ENCODE measurements at places on chromosomes 11 and 22.

DNA sequence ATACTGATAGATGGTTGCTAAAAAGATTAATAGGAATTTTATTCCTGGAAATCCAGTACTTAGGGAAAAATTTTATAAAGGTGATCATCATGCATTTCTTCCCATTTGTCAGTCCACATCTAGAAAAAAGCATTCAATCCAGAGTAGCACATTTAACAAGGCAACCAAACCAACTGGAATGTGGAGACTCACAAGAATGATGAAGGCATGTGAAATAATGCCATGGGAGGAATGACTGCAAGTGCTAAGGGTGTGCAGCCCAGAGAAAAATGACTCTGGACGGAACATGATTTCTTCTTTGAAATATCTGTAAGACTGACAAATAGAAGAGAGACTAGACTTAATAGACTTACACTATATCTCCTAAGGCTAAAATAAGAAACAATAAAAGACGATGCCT lies 33.8 kb downstream of the BLID start:
- no peak for DNase-seq

- DNase-seq = no peak
Observed at GRCh38 chr11:125314276-125315078, 149.9 kb downstream of the PKNOX2 start.

DNA sequence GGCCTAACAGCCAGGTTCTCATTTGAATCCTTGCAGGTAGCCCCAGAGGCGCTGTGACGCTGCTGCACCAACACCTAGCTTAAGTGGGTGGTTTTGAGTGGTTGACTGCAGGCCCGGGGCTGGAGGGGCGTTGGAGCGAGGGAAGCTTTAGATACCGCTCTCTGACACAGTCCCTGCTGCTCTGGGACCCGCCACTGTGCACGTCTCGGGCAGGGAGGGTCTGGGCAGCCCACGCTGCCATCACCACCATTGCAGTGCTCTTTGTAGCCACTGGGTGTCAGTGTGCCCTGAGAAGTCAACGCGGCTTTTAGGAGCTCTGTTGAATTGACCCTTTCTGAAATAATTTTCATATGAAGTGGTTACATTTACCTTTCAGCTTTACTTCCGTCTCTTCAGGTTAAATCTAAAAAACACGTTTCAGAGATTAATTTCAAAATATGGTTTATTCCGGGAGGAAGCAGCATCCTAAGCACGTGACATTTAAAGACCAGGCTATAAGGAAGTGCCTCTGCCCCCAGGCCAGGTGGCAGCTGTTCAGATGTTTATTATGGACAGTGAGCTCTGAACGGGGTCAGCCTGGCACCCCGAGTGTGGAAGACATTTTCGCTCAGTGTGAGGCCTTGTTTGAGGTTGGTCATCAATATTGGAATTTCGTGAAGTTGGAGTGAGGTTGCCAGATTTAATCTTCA lies 30.9 kb upstream of the PARVB start:
- DNase-seq = peak; percentile 50

GRCh38 chr11:96430668-96431067 lies 40.9 kb downstream of the JRKL start:
- DNase-seq = no peak

GRCh38 chr11:92643827-92644226 lies 325.6 kb upstream of the MTNR1B start:
- no peak for DNase-seq

DNA sequence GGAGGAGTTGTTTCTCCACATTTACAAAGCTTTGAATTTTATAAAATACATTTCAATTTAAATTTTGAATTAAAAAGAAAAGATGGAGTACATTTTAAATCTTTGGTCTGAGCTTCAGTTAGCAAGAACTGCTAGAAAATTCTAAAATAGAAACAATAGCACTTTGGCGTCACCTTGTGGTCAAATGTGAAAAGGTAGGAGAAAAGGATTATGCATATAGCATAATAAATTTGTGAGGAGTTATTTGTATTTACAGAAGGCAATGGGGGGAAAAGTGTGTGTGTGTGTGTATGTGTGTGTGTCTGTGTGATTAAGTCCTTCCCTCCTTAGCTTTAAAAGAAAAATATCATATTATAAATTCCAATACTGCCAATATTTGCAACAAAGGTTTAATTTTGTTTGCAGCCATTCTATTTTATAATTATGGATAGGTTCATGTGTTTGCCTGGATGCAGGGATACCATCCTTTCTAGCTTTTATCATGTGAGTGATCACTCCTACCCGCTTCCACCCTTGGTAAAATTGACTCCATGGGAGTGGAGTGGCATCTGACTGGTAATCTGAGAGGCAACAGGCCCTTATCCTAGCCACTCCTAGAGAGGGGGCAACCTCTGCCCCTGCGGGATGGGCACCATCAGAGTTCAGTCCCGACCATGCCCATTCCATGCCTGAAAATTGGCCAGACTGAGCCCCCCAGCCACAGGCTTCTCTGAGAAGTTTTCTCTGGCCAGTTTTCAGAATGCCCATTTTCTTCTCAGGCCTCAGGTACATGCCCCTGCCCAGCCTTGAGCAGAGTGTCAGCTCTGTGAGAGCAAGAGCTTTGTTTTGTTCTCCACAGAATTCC lies 13.6 kb upstream of the LGR4 start:
- DNase-seq = peak; percentile 73

- DNase-seq = no peak
Observed at GRCh38 chr11:43498561-43498960, 139.8 kb downstream of the TTC17 start.

DNA sequence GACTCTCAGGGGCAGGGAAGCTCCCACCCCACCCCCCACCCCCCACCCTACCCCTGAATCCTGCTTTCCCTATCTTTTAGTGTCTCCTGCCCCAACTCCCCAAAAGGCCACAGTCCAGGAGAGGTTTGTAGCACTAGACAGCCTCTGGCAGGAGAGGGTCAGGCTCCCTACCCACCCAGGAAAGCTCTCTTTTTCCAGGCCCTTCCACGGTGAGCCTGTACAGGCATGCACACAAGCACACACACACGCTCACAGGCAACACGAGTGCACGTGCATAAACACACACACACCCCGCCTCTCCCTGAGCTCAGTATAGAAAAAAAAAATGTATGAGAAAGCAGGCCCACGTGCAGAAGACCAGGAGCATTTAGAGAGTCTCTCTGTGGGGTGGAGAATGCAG lies 414.0 kb downstream of the MN1 start:
- no peak for DNase-seq

DNA sequence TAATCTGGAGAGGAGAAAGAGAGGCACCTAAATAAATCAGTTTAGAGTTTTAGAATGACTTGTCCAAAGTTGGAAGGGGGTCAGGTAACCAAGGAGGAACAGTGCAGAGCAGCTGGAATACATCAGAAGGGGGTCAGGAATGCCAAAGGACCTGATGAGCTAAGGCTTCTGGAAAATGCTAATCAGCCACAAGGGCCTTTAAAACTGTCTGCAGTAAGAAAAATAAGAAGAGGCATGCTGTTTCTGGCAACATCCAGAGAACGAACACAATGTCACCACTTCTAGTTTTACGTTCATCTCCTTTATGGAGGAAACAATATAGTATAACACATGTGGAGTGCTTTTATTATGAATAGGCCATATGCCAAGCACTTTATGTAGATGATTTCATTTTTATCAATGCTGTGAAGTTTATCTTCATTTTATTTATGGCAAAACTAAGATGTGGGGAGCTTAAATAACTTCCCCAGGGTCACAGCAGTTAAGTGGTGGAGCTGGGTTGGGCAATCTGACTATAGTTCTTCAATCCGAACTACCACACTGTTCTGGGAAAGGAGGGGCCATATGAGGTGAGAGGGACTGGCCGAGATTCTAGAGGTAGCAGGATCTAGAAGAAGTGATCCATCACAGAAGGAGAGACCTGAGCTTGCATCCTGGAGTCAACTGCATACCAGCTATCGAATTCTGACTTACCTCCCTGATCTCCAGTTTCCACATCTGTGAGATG lies 22.6 kb downstream of the ACO2 start:
- DNase-seq = no peak

DNA sequence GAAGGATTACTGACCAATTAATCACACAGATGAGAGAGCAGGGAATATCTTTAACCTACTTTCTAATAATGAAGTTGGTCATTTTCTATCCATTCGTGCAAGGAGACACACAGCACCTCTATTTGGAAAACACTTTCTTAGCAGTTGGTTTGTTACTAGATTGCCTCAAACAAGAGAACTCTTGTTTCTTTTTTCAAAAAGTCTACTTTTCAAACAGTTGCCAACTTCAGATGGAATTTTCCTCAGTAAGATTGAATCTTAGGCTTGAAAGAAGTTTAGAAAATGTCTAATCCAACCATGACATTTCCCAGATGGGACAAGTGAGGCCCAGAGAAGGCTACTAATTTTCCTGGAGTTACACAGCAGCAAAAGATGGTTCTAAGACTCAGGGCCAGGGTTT lies 42.4 kb upstream of the SMTN start:
- DNase-seq = no peak

DNA sequence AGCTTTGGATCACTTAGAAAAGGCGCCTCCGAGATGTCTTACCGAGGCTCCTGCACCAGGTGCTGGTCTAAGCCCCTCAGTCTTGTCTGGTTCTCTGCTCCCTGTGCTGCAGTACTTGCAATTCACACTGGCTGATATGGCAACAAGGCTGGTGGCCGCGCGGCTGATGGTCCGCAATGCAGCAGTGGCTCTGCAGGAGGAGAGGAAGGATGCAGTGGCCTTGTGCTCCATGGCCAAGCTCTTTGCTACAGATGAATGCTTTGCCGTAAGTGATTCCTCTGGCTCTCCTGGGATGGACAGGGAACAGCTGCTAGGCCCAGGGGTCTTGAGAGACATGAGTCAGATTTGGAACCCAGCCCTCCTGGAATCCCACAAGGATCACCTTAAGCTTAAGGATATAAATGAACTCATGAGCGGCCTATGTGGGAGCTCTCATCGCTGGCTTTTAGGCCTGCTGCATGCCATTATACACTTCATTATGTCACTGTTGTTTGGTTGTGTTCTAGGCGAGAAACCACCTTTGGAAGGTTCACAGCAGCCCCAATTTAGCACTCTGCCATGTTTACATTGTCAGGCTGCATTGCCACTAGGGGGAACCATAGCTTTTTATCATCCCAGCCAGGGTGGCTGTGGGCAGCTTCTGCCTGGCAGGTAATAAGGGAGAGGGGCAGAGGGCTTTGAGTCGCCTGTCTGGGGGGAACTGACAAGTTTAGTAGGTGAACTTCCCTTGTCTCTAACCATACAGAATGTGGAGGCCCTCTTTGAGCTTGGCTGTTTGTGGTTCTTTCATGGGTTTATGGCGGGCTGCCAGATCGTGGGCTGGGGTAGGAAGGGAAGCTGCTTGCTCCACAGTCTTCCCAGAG lies 8.5 kb downstream of the ACAD8 start:
- DNase-seq = peak; percentile 25

GRCh38 chr11:100562128-100562527 lies 125.0 kb upstream of the ARHGAP42 start:
- peak; percentile 62 for DNase-seq

GRCh38 chr11:62788991-62789390 lies 1.8 kb downstream of the TMEM179B start:
- DNase-seq = no peak

DNA sequence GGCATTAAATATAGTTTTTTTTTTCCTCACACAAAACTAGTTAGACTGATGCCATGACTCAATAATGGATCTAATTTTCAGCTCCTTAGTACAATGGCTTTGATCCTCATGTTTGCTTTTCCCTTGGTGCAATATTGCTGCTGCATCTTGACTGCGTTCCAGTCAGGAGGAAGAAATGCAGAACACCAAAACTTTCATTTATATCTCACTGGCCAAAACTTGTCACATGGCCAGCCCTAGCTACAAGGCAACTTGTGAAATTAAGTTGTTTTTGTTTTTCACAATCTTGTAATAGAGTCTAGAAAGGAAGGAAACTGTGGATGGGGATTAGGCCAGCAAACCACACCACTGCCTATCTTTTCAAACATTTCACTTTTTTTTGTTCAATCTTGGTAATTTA lies 36.7 kb downstream of the SMC1B start:
- DNase-seq = no peak

- no peak for DNase-seq
Observed at GRCh38 chr11:63404161-63404935, 34.8 kb downstream of the SLC22A9 start.

GRCh38 chr22:17043521-17043920 lies 35.5 kb upstream of the GAB4 start:
- no peak for DNase-seq

DNA sequence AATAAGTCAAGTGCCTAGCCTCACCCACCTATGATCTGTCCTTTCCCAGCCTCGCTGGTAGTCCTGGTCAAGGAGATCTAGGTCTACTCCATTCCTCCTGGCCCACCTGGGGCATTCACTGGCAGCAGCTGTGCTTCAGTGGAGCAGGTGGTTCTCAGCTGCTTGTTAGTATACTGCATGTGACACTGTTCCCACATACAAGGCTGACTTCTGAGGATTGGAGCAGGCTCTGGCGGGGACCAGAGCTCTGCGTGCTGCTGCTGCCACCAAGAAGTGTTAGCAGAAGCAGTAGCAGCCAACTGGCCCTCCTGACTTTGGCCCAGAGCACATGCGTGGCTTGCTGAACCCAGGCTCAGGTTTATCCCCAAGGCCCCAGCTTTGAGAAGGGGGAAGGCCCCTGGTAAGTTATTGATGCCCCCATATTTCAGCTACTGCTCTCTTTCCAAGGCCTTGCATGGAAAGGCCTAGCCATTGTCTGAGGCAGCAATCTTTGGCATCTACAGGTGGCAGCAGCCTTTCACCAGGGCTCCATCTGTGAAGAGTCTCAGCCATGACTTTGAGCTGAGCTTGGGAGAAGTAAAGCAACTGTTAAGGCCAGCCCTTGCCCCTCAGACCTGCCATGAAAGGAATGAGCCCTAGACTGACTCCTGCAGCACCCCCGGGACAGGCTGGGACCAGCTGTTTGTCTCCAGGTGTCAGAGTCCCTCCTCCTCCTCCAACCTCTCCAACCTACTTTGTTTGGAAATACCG lies 26.5 kb downstream of the ARHGAP1 start:
- DNase-seq = no peak
